ENCODE measurements at places on chromosomes 1 and 21.
A peak's percentile ranks its signal among the peaks of the same experiment; 100 is the strongest.

DNA sequence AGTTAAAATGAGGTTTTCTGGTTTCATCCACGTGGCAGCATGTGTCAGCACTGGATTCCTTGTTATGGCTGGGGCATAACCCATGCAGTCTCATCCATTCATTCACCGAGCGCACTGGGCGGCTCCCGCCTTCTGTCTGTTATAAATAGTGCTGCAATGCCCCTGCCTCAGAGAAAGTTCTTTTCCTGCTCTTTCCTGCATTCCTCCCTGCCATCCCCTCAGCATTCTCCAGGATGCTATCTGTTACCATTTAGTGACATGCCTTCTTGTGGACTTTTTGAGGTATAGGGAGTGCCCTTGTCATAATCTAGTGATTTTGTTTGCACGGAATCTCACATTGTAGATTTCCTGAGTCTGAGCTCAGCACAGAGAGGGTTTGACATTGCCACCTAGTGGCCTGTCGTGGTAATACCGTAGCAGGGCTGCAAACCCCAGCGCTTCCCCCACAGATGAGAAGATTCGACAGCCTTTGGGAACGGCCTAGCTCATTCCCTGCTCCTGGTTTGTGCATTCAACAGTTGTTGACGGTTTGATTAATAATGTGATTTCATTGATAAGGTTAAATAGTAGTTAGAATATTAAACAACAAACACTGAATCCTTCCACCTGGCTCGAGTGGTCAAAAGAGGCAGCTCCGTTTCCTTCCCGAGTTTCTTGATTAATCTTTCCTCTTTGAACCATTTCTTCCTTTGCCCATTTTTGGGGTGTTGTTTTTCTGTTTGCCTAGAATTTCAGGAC lies 46.3 kb downstream of the UMODL1 start:
- DNase-seq, result peak; percentile 83

- DNase-seq, result no peak
Observed at GRCh38 chr21:38244885-38245869, 11.6 kb upstream of the KCNJ15 start.

- DNase-seq, result no peak
Observed at GRCh38 chr1:72224506-72224905, 57.8 kb downstream of the NEGR1 start.

GRCh38 chr1:27525296-27526272 lies 35.6 kb upstream of the WASF2 start:
- DNase-seq, result peak; percentile 82

DNA sequence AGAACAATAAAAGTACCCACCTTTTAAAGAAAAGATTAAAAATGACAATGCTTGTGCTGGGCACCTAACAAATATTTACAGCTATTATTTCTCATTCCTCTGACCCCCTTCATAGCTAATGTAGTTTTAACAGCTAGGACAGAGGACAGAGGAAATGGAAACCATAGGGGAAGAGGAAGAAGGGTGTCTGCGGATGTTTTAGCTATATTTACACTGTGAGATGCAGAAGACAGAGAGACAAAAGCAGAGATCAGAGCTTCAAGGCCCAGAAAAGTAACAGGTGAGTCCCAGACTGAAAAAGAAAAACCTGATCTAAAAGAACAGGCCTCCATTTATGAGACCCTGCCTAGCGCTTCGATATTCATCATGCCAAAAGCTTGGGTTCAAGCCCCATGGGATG lies 72.0 kb downstream of the ZNF281 start:
- DNase-seq, result no peak

GRCh38 chr1:119978018-119978505 lies 81.7 kb upstream of the ADAM30 start:
- DNase-seq, result no peak

DNA sequence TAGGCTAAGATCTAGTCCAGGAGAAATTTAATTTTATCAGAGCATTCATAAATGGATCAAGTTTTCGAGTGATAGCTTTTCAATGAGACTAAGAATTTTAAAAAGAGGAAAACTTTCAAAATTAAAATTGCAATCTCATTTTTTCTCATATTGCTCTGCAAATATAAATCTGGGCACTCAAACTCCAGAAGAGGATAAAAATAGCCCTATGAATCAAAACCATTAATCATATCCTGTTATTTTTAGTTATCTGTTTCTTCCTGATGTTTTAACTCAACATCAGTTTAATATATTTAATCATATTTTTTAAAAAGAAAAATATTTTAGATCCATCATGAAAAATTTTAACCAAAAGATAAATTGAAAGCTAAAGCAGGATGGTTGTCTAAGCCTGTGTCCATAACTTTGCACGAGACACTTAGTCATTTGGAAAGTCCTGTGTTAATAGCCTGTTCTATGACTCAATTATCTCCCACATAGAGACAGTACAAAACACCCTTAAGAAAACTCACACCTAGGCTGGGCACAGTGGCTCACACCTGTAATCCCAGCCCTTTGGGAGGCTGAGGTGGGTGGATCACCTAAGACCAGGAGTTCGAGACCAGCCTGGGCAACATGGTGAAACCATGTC lies 17.1 kb upstream of the PRRC2C start:
- DNase-seq, result no peak

DNA sequence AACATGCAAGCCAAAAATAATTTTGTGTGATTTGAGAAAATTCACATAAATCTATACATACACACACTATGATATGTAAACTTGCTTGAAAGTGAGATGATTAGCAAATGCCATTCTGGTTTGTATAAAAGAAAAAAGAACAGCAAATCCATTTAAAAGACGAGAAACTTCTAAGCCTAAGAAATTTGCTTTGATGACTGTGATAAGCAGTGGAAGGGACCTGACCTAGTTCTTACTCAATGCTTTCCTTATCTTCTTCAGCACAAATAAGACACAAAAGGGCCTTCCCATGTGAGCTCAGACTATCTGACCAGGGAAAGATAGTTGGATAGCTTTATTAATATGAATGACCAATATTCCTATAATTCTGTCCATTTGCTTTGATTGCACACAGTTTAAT lies 25.3 kb upstream of the NMNAT2 start:
- no peak for DNase-seq

Data from iPS-NIHi11 (cell line).